ENCODE measurements at places on chromosomes 7 and 10.

DNA sequence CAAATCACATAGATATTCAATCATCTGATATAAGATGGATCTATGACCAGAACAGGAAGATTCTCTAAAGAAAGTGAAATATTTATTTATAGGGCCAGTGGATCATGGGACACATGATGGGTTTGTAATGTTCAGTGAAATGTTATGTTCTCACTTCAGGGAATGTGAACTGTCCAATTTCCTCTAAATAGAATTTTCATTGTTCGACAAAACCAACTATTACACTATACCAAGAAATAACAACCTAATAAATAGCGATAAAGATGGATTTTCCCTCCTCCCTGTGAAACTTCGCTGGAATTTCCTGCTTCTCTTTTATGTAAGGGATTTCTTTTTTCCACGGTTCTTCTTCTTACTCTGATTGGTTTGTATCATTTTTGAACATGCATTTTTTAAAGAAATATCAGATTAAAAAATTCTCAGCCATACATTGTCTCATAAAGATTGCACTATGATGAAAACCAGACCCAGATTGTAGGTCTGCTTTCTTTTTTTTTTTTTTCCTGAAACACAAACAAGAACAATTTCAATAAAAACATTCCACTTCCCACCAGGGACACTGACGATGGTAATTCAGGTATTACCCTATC, 139.8 kb upstream of the ZEB1 start:
- DNase-seq = no peak

- DNase-seq = no peak
These were observed 184.7 kb upstream of the KCTD7 start for GRCh38 chr7:66443946-66444345.

GRCh38 chr10:88857831-88858230, 6.2 kb upstream of the ANKRD22 start:
- DNase-seq = no peak

- DNase-seq = no peak
These were observed 19.8 kb downstream of the OR2F1 start for GRCh38 chr7:143974459-143974858.

DNA sequence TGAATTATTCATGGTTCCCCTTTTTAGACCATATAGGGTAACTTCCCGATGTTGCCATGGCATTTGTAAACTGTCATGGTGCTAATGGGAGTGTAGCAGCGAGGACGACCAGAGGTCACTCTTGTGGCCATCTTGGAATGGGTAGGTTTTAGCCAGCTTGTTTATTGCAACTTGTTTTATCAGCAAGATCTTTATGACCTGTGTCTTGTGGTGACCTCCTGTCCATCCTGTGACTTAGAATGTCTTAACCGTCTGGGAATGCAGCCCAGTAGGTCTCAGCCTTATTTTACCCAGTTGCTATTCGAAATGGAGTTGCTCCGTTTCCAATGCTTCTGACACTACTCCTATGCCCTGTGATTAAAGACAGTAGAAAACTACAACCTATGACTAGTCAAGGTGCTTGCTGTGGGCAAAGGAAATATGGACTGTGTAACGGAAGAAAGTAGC, 18.8 kb upstream of the PAXIP1 start:
- no peak for DNase-seq

DNA sequence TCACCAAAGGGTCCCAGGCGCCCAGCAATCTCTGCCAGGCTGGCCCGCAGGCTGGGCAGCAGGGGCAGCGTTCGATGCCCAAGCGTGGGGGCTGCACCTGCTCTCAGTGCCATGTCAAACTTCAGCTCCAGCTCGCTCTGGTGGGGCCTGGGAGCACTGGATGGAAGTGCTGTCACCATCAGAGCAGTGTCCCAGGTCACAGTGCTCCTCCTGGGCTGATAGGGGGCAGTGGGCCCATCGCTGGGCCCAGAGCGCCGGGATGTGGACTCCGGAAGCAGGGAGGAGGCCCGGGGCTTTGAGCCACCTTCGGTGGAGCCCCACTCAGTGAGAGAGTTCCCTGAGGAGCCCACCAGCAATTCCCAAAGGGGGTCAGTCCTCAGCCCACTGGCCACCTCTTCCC, 2.2 kb downstream of the PRRT4 start:
- DNase-seq = no peak

DNA sequence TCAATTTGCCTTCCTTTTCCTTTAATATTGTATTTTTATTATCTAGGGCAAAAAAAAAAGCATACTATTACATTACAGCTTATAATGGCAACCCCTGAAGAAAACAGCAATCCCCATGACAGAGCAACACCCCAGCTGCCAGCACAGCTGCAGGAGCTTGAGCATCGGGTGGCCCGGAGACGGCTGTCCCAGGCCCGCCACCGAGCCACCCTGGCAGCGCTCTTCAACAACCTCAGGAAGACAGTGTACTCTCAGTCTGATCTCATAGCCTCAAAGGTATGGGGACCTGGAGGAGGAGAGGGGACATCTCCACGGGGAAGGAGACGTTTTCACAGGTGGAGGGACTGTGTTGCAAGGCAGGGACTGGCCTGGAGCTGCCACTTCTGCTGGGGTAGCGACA, 6.8 kb downstream of the STRA8 start:
- no peak for DNase-seq

- no peak for DNase-seq
These were observed 204.9 kb upstream of the FRMD4A start for GRCh38 chr10:14535457-14536130.

DNA sequence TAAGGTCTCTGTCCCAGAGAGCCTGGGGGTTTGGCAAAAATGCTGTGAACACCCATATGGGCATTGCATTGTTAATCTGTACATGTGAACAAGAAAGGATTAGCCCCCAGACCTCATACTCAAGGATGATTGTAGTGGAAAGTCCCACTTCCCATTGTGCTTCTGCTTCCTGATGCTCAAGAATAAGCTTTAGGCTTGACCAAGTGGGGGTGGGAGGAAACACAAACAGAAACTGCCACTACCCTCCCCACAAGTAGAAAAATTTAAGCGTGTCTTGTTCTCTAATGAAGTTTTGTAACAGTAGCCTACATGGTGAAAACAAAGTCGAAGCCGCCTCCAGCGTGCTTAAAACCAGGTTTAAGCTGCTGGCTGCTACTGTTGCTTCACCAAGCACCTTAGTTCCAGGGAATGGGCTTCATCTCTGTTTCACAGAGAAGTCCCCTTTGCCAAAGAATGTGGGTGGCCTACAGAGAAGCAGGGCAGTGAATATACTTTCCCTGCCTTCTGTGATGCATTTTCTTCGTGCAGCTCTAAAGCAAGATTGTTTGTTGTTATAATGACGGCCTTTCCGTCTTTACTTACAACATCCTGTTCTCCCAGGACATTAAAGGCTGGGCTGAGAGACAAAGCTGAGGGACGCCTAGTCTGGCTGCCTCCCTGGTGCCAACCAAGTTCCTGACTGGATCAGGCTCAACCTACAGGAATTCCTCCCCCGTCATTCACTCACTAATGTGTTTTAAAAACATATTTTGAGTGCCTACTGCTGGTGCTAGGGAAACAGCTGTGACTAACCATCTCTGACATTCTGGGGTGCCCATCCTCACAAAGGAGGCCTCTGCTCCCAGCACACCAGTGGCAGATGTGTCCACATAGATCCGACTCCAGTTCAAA, 32.1 kb upstream of the CCSER2 start:
- DNase-seq = no peak

GRCh38 chr10:48511875-48512231, 93.0 kb downstream of the ARHGAP22 start:
- DNase-seq = no peak

- no peak for DNase-seq
These were observed 354.1 kb downstream of the DPP6 start for GRCh38 chr7:154406312-154406711.

- DNase-seq = no peak
These were observed 40.5 kb downstream of the ANLN start for GRCh38 chr7:36430186-36430585.
